Subcutaneous preadipocyte (primary cell): ENCODE measurements at places on chromosomes 13 and 19. TPM values are rescaled to one million over a fixed set of nuclear protein-coding genes. Genes with fewer than 3 reads are reported as not detected.

Gene RINL
- 2.2 and 4.3 TPM in 2 replicates for total RNA-seq

Gene LSR
- 0.73 and 0.98 TPM in 2 replicates for total RNA-seq

Gene STXBP2
- 1.1 and 5.3 TPM in 2 replicates for total RNA-seq

Gene CERS4
- 15.6 and 29.8 TPM in 2 replicates for total RNA-seq

Gene ZNF682
- total RNA-seq = 1.4 and 1.5 TPM in 2 replicates

Gene SPRY2
- 26.1 and 43.8 TPM in 2 replicates for total RNA-seq

Gene CACNG7
- 0.98 TPM in 1 of 2 replicates, not detected in the other for total RNA-seq

Gene CABP5
- not detected in 2 replicates for total RNA-seq

Gene MAN2B1
- total RNA-seq = 27.4 and 41.2 TPM in 2 replicates

Gene PCDH8
- total RNA-seq = not detected in 2 replicates

Gene GNA15
- not detected in 2 replicates for total RNA-seq
